ENCODE measurements at places on chromosomes 5 and 9.

- no peak for DNase-seq
Observed at GRCh38 chr5:43245724-43246385, 53.8 kb downstream of the NIM1K start.

DNA sequence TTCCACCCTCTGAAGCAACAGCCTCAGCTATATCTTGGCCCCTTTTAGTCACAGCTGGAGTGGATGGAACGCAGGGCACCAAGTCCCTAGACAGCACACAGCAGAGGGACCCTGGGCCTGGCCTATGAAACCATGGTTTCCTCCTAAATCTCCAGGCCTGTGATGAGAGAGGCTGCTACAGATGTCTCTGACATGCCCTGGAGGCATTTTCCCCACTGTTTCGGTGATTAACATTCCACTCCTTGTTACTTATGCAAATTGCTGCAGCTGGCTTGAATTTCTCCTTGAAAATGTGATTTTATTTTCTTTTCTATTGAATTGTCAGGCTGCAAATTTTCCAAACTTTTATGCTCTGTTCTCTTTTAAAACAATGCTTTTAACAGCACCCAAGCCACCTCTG, 384.8 kb downstream of the PRR16 start:
- no peak for DNase-seq

GRCh38 chr9:135127718-135128670, 40.5 kb downstream of the OLFM1 start:
- DNase-seq: no peak

GRCh38 chr9:104826079-104826775, 62.3 kb downstream of the NIPSNAP3B start:
- no peak for DNase-seq

DNA sequence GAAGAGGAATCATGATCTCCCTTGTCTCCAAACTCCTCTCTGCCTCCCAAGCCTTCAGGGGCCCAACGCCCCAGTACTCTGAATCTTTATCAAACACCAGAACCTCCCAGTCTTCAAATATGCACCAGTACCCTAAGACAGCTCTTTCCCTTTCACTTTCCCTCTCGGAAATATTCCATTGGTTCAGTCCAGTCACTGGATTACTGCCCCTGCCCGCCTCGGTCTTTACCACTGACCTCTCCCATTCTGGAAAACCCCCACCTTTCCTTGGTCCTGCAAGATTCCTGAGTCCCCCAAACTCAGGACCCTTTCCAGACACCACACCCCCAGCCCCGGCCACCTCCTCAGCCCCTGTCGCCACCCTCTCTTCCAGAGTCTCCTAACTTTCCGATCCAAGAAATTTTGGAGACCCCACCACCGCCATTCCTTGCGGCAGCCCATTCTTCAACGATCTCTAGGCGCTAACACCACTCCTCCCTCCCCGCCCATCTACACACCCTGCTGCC, 674 bp downstream of the C5orf15 start:
- no peak for DNase-seq

DNA sequence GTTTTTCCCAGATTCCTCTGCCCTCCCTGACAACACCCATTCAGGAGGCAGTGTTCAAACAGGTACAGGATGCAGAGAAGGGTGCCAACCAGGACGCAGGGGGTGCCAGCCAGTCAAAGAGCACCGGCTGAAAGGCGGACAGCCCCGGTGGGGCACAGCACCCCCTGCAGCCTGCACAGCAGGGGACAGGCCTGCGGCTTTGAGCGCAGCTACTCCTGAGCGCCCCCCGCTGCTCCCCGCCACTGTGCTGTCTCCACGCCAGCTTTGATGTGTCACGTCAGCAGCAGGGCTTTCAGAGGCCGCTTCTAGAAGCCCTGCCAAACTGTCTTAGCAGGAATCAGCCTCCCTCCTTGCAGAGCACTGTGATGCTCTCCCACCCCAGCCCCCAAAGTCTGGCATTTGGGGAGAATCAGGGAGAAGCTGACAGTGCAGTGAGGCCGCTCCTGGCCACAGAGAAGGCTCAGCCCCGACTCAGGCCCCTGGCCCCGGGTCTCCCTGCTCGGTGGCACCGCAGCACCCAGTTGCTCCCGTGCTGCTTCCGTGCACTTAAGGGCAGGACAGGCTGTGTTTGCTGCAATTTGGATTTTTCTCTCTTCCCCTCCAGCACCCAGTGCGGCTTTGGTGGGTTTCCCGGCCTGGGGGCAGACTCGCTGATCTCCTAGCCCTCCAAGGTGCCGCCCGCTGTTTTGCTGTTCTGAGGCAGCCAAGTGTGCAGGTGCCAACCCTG, 20.3 kb downstream of the AK8 start:
- no peak for DNase-seq
